DMS79 (cell line): ENCODE measurements at places on chromosomes 7 and 10.
A peak's percentile ranks its signal among the peaks of the same experiment; 100 is the strongest.

- DNase-seq = no peak
These were observed 53.6 kb downstream of the TMEM130 start for GRCh38 chr7:98816241-98816640.

- no peak for DNase-seq
These were observed 593.5 kb downstream of the NRG3 start for GRCh38 chr10:82468453-82468852.

DNA sequence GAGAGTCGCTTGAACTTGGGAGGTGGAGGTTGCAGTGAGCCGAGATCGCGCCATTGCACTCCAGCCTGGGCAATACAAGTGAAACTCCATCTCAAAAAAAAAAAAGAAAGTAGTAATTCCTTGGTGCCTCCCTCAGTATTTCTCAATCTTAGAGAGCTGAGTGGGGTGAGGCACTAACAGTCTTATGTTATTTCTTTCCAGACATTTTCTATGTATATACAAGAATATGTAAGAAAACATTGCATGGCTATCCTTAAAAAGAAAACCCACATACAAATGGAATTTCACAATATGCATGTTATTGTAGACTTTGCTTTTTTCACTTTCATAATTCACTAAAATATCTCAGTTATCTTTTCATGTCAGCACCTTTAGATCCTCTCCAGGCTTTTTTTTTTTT is 13.6 kb upstream of the SLF2 start:
- no peak for DNase-seq

DNA sequence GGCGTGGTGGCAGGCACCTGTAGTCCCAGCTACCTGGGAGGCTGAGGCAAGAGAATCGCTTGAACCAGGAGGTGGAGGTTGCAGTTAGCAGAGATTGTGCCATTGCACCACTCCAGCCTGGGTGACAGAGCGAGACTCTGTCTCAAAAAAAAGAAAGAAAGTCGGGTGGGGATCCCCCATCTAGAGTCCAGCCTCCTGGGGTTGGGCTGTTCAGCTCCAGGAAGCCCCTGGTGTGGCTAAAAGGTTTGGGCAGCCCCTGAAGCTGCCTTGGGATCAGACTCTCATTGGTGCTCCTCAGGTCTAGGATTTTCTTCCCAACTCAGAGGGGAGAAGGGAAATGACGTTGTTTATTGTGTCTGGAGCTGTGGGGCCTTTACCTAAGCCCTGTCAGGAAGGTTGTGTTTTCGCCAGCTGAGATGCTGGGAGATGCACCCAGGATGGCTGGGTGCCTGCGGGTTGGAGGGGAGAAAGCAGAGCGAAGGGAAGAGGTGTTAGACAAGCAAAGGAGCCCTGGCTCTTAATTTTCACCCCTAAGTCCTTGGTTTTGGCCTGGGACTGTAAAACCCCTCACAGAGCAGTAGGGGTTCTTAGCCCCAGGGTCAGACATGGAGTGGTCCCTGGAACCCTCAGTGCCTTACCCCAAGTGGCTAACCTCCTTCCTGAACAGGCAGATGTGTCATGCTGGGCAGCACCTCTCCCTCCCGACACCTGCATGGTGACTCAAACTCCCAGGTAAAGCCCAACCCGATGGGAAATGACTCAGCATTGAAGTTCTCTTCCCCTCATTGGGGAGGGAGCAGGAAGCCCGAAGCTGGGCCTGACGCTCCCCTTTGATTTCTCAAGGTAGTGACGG is 21.1 kb downstream of the PLAU start:
- no peak for DNase-seq

DNA sequence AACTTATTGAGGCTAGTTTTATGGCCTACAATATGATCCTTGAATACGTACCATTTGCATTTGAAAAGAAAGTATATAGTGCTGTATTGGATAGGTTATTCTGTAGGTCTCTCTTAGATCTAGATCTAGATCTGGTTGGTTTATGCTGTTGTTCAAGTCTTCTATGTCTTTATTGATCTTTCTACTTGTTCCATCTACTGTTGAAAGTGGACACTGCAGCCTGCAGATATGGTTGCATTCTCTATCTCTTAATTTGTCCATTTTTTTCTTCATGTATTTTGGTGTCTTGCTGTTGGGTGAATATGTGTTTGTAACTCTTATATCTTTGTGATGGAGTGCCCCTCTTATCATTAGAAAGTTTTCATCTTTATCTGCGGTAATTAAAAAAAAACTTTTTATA is 139.4 kb upstream of the PCDH15 start:
- no peak for DNase-seq

- no peak for DNase-seq
These were observed 309.2 kb downstream of the GFRA1 start for GRCh38 chr10:115963848-115964247.

- no peak for DNase-seq
These were observed 14.0 kb upstream of the ZNF273 start for GRCh38 chr7:64888901-64889685.

- DNase-seq = no peak
These were observed 22.4 kb downstream of the NAMPT start for GRCh38 chr7:106262221-106262881.

DNA sequence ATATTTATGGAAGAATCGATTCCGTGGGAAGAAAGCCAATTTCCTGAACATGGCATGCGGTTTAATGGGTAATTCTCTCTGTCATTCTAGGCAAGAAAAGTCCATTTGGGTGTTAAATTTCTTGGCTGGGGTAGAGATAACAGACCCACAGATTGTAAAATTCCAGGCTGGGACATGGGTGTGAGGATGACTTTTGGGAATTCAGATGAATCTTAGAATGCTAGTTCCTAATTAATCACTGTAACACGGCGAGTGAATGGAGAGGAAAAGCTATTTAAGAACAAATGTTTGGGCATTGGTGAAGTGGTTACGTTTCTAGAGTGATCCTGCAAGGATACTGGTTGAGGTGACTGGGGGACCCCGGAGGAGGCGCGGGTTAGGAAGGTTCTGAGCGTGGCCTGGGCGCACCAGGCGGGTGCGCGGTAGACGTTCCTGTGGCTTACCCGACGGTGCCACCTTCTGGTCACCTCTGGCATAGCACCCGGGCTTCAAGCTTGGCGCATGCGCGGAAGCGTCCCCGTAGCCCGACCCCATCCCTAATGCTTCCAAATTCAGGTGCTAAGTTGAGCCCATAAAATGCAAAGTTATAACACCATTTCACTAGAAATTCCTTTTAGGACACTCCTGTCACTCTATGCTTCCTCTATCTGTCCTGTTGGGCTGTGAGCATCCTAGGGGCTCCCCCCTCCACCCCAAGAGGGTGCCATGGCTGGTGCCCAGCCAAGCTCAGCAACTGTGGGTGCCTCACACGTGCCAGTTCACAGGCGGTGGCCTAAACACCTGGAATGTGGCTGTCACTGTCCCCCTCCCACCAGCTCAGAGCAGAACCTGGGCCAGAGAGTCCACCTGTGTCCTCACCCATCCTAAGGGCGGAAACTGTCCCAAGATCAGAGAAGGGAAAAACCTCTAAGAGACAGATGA is 104.4 kb downstream of the PTPRE start:
- peak; percentile 19 for DNase-seq

- no peak for DNase-seq
These were observed 52.1 kb downstream of the SUFU start for GRCh38 chr10:102555781-102556328.

DNA sequence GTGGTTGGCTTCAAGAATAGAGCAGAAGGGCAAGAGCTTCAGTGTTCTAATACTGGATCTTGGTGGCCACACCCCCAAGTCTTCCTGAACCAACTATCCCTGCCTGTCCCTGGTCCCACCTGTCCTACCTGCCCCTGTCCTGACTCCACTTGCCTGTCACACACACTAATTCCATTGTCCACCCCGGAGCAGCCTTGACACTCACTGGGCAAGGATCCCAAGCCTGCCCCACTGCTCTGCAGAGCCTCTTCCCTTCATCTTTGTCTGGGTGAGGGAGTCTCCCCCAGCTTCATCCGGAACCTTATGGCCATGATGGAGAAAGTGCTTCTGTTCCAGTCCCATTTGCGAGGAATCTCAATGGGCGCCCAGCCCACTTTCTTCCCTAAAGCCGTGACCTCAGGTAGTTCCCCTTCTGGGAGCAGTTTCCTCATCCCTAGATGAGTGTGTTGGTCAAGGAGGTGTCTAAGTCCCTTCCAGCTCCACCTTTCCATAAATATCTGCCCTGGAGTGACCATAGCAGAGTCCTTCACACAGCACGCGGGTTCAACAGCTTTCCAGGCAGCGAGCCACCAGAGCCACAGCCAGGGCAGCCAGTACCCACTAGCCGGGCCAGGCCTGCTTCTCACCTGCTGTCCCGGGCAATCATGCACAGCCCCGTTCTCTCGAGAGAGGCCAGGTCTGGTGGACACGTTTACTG is 61.5 kb downstream of the VIPR2 start:
- no peak for DNase-seq
